Frontal cortex (tissue), 4 donors: ENCODE measurements at places on chromosomes 16 and 17. TPM values are rescaled to one million over a fixed set of nuclear protein-coding genes. Genes with fewer than 3 reads are reported as not detected.

DNA sequence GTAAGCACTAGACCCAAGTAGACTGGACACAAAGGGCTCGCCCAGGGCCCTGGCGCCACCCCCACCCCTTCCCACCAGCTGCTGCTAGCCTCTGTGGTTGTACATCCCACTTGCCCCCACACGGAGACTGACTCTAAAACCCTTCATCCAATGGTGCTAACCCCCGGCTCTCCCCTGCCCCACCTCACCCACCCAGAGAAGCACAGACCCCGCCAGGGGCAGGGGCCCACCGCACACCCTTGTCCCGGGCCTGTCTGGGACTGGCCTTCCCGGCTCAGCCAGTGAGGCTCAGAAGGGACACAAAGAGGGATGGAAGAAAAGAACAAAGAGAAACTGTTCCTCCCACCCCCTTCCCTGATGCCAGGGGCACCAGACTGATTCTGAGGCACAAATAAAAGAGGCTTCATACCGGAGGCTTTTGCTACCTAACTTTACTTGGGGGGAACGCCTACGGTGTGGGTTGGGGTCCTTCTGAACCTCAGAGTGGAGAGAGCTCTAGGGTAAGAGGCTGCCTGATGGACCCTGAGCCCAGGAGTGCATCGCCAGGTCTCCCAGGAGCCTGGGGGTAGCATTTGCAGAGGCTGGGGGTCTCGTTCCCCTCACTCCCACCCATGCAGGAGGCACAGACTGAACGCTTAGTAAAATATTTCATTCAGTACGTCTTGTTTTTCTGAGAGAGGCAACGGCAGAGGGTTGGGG is 8.2 kb downstream of the CORO6 start:
- no peak for DNase-seq

DNA sequence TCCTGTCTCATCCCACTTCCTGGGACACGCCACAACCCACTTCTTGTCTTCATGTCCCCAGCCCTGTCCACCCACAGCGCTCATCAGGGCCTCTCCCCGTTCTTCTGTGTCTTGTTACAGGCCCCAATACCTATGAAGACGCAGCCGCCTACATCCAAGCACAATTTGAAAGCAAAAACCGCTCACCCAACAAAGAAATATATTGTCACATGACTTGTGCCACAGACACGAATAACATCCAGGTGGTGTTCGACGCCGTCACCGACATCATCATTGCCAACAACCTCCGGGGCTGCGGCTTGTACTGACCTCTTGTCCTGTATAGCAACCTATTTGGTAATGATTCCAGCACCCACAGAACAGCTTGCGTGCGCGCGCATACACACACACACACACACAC is 70.6 kb downstream of the AMFR start:
- DNase-seq = no peak

DNA sequence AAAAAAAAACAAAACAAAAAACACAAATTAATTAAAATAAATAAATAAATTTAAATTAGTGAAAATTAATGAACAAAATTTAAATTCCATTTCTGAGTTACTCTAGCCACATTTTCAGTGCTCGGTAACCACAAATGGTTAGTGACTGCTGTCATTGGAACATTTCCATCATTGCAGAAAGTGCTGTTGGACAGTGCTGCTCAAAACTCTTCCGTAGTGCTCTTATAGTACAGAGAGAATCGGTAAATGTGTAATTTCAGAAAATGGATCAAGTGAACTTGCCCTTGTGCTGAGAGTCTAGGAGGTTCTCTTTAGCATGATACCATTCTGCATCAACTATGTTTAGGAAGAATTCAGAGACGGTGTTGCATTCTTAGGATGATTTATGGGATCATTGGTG is 23.7 kb downstream of the ZNRF1 start:
- DNase-seq = no peak

GRCh38 chr17:57034807-57035754 is 50.0 kb upstream of the AKAP1 start:
- no peak for DNase-seq

DNA sequence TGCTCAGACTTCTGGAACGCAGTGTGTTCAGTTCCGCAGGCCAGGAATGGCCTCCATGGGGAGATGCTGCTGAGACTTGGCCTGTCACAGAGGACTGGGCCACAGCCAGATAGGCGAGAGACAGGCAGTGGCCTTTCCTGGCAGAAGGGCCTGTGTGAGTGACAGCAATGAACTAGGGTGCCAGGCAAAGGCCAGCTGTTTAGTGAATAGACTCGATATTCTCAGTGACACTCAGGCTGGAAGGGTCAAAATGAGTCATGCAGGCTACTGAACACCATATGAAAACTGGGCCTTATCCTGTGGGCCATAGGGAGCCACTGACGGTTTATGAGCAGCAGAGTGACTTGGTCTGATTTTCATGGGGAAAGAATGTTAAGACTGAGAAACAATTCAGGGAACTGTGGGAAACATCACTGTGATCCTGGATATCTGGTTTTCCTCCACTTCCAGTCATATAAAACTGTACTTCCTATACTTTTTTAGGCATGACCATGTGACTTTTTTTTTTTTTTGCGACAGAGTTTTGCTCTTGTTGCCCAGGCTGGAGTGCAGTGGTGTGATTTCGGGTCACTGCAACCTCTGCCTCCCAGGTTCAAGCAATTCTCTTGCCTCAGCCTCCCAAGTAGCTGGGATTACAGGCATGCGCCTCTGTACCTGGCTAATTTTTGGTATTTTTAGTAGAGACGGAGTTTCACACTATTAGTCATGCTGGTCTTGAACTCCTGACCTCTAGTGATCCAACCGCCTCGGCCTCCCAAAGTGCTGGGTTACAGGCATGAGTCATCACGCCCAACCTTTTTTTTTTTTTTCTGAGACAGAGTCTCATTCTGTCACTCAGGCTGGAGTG is 5.2 kb upstream of the NUBP1 start:
- DNase-seq = peak; percentile 32

DNA sequence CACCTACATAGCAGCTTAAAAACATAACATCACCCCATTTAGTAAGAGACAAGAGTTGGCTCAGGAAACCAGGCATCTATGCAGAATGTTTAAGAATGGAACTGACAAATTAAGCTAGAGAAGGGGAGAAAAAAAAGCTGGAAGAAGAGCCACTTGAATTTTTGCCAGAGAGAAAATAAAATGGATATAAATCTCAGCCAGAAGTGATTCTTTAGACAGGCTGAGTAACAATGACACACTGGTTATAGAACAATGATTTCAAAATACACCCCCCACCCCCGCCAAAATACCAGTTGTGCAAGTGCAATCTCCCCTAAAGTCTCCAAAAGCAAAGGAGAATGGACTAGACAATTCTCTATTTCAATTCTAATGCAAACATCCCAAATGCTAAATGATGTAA is 22.4 kb downstream of the LSM12 start:
- no peak for DNase-seq

- DNase-seq = no peak
Measured at GRCh38 chr17:32953857-32954256, 25.9 kb downstream of the TMEM98 start.

DNA sequence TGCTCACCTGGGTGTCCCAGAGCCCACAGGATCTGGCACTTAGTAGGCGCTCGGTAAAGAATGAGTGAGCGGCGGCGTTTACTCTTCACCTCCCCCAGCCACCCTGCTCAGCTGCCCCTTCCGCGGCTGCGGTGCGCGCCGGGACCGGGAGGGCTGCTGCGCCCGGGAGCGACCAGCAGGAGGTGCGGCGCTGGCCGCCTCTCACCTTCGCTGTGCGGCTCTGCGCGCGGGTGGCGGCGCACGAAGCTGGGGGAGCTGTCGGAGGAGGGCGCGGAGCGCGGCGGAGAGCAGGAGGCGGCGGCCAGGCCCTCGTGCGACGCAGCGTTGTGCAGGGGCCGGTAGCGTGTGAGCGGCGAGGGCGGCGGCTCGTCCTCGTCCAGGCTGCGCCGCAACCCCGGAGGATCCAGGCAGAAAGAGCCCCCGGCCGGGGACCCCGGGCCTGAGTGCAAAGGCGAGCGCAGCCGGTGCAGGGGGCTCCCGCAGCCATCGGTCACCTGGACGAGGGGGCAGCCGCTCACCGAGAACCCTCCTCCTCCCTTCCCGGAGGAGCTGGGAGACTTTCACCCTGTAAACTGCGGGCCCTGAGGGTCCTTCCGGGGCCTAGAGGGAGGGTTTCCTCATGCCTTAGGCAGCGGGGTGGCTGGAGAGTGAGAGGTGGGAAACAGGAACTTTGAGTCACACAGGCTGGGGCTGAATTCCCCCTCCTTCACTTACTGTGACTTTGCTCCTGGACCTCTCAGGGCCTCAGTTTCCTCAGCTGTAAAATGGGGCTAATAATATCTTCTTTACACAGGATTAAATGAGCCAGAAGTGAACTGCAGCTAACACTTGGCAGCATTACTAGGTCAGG is 12.5 kb downstream of the SAMD14 start:
- no peak for DNase-seq

GRCh38 chr17:70683936-70684335 is 514.6 kb downstream of the KCNJ2 start:
- no peak for DNase-seq

- peak; percentile 50 for DNase-seq
Measured at GRCh38 chr17:34584805-34585416, 5.5 kb downstream of the TMEM132E start.

- DNase-seq = peak; percentile 19
Measured at GRCh38 chr16:74226338-74226954, 70.2 kb upstream of the PSMD7 start.

DNA sequence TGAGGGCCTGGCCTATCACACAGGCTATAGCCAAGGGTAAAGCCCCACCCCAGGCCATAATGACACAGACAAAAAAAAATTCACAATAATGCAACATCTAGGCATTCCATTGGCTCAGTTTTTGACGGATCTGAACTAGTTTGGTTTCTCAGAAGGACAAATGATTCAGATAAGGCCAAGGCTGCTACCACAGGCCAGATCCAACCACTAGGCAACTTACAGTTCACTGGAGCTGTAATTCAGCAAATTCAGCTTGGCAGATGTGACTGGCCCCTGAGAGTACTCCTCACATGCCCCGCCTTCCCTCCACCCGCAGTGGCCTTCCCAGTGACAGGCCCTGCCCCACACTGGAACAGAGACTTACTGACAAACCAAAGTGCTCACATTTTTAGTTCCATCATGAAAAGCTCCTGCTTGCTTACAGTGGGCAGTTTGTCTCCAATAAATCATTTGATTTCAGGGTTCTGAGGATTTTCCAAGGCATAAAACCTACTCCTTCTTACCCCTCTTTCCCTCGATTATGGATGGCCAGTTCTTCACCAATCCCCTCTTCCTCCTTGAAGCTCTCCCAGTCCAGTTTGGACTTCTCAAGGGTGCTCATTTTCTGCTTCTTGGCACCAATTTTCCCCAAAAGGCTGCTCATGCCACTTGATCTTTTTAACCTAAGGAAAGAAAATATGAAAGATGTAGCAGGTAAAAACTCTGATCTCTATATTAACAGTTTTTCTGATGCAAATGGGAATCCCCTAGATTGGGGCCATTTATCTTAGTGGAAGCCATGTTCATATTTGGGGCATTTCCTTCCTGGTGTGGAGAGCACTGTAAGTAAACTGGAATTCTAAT is 53.3 kb upstream of the BCAR1 start:
- no peak for DNase-seq

DNA sequence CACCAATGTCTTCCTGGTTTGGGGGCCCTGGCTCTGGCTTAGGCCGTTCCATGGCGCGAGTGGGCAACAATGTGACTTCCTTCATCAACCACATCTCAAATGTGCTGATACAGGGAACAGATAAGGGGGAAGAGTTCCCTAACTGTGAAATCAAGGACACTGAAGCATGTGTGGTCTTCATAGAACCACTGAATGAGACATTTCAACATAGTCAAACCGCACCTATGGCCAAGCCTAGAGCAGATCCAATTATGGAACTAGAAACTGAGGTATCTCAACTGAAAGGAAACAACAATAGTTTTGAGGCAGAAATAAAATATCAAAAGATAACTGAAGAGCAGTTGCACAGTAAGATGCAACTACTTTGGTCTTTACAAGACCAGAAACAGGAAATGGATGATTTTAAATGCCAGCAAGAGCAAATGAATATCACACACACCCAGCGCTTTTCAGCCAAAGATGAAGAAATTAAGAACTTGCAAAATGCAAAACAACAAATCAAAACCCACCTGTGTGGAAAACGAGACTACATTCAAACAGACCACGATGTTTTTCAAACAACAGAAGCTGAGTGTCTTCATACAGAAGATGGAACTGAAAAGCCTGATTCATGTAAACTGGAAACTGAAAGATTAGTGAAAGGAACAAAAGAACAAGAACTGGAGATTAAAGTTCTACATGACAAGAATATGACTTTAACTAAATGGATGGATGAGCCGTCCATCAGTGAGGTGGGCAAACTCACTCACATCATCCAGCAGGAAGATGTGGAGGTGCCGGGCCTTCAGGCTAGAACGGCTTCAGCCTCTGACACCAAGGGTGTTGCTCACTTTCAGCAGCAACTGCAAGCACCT is 18.1 kb upstream of the LCMT1 start:
- no peak for DNase-seq

- DNase-seq = peak; percentile 68
Measured at GRCh38 chr17:80146121-80147034, 550 bp downstream of the EIF4A3 start.

DNA sequence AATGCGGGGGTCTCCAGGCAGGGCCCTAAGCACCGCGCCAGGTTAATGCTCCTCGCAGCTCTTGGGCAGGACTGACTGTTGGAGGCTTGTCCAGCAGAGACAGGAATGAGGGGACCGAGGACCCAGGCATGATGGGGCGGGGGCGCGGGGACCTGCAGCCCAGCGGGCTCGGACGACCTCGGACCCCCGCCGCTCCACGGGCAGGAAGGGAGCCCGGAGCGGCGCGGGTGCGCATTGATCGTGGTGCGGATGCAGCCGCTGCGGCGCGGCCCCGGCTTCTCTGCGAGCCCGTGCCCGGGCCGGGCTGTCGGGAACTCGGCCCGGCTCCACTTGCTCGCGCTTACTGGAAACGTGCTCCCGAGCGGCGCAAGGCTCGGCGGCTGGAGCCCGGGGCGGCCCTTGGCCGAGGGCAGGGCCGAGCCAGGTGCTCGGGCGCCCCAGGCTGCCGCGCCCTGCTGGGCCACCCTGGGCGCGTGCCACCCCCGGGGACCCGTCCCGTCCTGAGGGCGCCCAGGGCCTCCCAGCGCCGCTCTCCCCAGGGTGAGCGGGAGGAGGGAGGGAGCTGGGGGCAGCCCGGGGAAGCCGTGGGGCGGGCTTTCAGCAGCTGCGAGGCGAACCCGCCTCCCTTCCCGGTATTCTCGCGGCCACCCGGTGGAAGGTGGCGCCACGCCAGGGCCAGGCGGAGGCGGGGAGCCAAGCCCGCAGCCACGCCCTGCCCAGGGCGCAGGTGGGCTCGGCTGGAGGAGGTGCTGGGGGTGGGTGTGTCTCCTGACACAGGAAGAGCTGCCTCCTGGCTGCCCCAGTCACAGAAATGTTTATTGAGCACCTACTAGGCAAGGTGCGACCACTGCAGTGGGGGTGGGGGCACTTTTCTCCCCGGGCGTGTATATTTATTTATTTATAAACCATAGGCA is 45.9 kb downstream of the SOCS3 start:
- DNase-seq = peak; percentile 87

GRCh38 chr17:79991924-79992648 is 43.6 kb downstream of the TBC1D16 start:
- peak; percentile 43 for DNase-seq

- DNase-seq = no peak
Measured at GRCh38 chr16:84579936-84580335, 37.9 kb downstream of the COTL1 start.

The HYDIN gene
- total RNA-seq = 19.2 TPM

The TBC1D3K gene
- not detected for total RNA-seq

The CPD gene
- total RNA-seq = 71.7 TPM

The SRRM2 gene
- 40.8 TPM for total RNA-seq

The GAS2L2 gene
- under 0.01 TPM for total RNA-seq
